BJ (cell line): ENCODE measurements at places on chromosomes 12 and 14. TPM values are rescaled to one million over a fixed set of nuclear protein-coding genes. Genes with fewer than 3 reads are reported as not detected.

DNA sequence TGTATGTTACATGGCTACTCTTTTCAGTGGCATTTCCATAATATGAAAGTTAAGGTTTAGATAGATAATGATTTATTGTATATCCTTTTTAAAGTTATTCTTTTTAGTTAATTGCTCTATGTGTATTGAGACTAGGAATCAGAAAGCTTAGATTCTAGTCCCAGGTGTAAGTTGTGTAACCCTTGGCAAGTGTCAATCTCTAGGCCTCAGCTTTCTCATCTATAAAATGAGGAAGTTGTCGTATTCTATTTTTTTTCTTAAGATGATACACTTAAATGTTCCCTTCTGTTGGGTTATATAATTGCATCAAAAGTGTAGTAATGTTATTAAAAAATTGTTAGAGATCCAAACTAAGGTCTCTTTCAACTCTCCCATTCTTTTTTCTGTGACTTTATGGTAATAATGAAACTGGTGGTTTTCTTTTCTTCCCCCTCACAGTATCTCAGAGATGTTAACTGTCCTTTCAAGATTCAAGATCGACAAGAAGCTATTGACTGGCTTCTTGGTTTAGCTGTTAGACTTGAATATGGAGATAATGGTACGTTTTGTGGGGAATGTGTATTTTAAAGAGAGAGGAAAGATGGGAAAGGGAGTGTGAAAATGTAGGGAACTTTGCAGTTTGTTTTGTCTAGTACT, 4.1 kb downstream of the RTRAF start:
- DNase-seq: no peak

DNA sequence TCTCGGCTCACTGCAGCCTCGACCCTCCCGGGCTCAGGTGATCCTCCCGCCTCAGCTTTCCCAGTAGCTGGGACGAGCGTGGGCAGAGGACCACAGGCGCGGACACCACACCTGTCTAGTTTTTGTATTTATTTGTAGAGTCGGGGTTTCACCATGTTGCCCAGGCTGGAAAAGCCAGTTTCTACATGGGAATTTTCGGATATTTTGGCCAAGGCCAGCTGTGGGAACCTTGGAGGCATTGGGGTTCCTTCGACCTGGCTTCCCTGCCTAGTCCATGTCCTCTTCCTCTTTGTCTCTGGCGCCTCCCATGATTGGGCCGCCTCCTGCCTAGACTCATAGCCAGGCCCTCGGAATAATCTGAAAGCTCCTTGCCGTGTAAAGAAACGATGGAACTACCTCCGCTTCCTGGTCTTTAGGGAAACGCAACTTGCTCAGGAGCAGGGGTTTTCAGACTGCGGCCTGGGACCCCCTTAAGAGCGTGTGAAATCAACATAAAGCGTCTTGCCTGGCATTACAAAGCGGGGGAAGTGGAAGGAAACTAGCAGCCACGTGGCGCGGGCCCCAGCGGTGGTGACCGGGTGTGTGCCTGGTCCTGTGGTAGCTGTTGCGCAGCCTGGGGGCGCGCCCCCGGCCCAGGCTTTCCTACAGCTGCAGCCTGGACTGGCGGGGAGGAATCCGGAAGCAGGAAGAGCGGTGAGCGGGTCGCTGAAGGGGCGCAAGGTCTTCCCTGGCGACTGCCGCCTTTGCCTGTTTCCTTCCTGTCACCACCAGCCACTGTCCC, 1.4 kb upstream of the HSP90AA1 start:
- no peak for DNase-seq

- no peak for DNase-seq
Measured at GRCh38 chr12:53476769-53477209, 22.5 kb downstream of the MAP3K12 start.

- DNase-seq: no peak
Measured at GRCh38 chr14:22888662-22889061, 5.6 kb downstream of the REM2 start.

- no peak for DNase-seq
Measured at GRCh38 chr14:92144708-92145107, 22.9 kb downstream of the CPSF2 start.

DNA sequence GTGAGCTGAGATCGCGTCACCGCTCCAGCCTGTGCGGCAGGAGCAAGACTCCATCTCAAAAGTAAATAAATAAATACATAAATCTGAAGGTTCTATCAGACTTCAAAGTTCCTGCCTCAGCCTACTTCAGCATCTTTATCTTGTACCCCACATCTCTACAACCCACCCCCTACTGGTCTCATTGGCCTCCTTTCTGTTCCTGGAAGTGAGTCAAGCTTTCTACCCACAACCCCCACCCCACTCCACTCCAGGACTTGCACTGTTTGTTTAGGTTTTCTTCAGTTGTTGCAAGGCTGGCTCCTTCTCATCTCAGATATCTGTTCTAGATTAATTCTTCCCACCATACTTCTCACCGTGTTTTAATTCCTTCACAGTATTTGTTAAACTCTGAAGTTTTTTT, 714 bp upstream of the PSMC6 start:
- no peak for DNase-seq

DNA sequence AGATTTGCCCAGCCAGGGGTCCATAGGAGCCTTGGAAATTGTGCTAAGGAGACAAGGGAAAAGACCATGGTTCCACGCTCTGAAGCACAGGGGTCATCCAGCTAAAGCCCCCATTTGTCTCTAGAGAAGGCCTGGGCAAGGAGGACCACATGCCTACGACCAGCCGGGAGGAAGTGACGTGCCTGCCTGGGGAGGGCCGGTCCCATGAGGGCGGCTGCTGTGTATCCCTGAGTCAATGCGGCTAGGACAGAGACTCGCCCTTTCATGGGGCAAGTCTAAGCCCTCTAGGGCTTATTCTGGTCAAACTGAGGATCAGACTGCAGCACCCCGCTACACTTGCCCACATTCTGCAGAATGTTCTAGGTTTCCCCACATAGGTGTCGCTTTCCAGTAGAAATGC, 20.6 kb upstream of the RIN3 start:
- no peak for DNase-seq

DNA sequence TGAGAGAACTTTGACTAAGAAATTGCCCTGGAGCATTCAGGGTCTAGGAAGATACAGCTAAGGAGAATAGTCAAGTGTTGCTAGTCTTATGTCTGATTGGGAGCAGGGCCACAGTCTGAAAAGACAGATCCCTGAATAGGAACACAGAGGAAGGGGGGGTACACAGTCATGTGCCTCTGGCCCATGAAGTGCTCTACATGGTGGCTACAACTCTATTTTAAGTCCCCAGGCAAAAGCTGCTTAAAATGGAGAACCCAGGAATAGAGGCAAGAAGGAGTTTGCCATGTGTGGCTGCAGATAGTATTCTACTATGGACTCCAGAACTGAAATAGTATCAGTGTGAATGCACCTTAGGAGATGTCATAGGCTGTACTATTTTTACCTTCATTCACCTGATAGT, 118.0 kb upstream of the NPAS3 start:
- DNase-seq: no peak

- no peak for DNase-seq
Measured at GRCh38 chr14:42428996-42429395, 822.3 kb downstream of the LRFN5 start.

DTX3 gene
- polyA plus RNA-seq: 18.7 and 26.0 TPM in 2 replicates

KRT4 gene
- polyA plus RNA-seq: 0.06 and 0.12 TPM in 2 replicates

FAM222A gene
- 0.12 and 0.36 TPM in 2 replicates for polyA plus RNA-seq

TEX52 gene
- polyA plus RNA-seq: not detected in 2 replicates

KCNJ8 gene
- 7.6 and 8.7 TPM in 2 replicates for polyA plus RNA-seq

OAS3 gene
- polyA plus RNA-seq: 3.7 and 6.7 TPM in 2 replicates
